ENCODE measurements at places on chromosomes 1 and 21.

- DNase-seq, result no peak
Measured at GRCh38 chr1:41355761-41356160, 5.5 kb upstream of the FOXO6 start.

DNA sequence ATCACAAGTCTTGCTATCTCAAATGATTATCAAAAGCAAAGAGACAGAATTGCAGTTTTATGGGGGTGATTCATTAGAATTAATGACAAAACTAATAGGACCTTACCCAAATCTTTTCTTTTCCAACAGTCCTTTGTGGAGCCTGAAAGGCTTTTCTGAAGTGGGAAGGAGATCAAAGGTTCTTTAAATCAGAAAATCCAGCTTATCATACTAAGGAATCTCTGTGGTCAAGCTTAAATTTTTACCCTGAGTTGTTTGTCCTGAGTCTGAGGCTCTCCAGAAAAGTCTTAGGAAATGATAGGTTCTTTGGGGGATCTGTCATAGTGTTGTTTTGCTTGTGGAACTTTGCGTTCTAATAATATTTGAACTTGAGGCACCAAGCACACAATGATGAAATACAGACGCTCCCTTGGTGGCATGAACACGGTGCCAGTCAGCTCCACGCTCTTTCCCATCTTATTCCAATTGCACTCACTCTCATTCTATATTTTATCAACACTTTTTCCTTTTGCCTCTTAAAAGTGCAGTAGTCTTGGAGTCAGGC, 38.0 kb upstream of the COL24A1 start:
- peak; percentile 29 for DNase-seq

- DNase-seq, result no peak
Measured at GRCh38 chr21:19508844-19509243, 1105.3 kb upstream of the TMPRSS15 start.

DNA sequence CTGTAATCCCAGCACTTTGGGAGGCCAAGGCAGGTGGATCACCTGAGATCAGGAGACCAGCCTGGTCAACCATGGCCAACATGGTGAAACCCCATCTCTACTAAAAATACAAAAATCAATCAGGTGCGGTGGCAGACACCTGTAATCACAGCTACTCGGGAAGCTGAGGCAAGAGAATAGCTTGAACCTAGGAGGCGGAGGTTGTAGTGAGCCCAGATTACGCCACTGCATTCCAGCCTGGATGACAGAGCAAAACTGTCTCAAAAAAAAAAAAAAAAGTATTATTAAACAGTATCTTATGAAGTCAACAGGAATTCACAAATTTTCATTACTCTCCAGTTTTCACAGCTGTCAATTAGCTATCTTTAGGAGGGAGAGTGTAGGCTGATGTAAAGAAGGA, 3.8 kb downstream of the ACBD6 start:
- DNase-seq, result no peak

DNA sequence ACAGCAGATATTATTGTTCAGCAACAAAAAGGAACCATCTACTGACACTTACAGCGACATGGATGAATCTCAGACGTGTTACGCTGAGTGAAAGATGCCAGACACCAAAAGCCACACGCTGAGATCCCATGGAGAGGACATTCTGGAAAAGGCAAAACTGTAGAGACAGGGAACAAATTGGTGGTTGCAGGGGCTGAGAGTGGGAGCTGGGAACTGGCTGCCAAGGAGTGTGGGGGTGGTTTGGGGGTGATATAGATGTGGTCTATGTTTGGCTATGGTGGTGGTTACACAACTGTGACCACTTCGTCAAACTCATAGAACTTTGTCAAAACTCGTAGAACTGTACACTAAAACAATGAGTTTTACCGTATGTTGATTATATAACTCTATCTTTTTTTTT, 57.7 kb downstream of the RIPK4 start:
- DNase-seq, result no peak

GRCh38 chr1:61081686-61082310, 563 bp upstream of the NFIA start:
- peak; percentile 56 for DNase-seq

GRCh38 chr1:4634793-4635406, 19.5 kb upstream of the AJAP1 start:
- no peak for DNase-seq

DNA sequence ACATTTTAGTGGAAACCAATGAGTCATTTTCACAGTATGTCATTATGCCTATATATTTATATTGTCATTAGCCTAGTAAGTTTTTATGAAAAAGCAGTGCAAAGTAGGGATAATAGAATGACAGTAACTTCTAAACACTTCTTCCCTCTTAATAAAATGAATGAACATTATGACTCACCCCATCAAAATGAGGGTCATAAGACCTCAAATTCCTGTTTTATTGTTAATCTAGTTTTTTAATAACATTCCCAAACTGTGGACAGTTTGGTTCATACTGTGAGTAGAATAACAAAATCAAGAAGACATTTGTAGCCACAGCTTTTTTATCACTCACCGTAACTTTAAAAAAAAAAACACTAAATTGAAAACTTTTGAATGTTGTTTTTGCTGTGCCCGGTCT, 160.5 kb downstream of the LRRC40 start:
- no peak for DNase-seq

DNA sequence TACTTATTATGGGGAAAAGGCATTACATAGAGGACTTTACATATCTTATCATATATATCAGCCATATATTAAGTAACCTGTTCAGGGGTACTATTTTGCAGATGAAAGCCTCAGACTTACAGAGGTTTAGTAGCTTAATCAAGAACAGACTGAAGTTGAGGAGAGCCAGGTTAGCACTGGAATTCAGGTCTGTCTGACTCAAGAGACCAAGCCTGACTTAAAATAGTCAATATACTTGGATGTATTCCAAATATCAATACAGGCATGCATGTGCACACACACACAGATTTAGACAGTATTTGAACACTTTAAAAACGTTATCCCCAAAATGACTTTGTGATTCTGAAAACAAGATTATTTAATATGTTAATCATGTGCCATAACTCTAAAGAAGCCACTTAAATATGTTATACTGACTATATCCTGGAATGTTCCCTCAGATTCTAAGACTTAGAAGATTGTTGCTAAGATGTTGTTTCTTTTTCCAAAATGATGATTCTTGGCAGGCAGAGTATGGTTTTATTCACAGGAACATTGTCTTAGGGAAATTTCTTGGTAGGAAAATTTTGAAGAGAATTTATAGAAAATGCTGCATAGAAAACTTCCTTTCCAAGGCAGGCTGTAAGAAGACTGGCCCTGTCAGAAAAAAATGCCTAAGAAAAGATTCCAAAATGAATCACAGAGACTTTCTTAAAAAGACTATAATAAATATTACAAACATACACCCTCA, 61.6 kb downstream of the ADAMTS1 start:
- DNase-seq, result no peak

DNA sequence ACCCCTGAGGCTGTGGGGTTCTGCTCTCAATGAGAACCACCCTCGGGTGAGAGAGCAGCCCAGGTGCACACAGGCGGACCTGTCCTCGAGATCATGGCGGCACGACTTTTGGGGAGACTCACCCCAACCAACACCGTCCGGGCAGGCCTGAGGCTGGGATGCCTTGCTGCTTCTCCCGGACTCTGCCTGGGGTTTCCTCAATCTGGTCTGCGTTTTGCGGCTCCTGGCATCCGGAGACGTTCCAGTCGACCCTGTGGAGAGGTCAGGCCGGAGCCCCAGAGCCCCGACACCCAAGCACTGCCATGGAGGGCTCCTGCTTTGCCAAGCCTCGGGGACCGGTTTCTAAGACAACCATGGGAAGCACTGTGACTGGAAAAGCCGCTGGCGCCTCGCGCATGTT, 3879.7 kb downstream of the SRGAP2C start:
- DNase-seq, result no peak

- DNase-seq, result no peak
Measured at GRCh38 chr21:45129189-45129923, 55.0 kb downstream of the ADARB1 start.

DNA sequence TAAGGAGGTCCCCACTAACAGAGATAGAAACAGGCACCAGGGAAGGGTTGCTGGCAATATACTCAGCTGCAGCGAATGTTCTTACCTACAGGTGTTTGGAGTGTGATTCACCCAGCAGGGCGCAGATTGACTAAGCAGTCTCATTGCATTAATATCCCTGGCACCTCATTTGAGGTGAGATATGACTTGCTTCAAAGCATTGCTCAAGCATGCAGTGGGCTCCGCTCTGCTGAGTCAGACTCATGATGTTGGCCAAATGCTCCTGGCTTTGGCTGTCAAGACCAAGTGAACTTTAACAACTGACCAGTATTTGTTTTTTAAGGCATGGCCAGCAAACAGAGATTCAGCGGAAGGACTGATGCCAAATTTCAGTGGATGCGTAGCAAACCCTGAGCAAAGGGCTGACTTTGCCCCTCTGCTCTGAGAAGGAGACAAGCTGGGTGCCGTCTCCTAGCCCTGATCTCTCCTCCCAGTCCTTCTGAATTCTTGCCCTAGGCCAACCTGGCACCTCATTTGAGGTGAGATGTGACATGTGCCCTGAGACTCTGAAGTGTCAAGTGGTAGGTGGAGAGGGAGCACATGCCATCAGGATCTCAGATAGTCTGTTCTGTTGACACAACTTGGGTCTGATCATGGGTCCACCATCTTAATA, 187.1 kb upstream of the COA6 start:
- no peak for DNase-seq

DNA sequence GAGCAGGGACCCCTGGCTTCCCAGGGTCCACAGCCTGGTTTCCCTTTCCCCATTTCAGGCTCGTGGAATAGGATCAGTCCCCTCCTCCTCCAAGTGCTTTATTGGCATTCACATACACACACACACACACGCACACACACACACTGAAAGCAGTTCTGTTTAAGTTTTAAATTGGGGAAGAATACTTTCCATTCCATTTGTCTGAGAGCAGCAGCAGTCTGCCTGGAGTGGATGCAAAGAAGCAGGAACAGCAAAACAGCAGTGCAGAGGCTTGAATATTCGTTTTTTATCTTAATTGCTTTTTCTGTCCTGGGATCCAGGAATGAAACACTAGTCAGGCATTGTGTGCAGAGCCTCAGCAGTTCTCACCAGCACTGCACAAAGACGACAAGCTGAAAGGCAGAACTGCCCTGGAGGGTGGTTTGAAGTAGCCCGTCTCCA, 7.1 kb downstream of the CYB561D1 start:
- DNase-seq, result no peak

GRCh38 chr1:94383966-94384408, 34.2 kb upstream of the ABCD3 start:
- DNase-seq, result peak; percentile 94

DNA sequence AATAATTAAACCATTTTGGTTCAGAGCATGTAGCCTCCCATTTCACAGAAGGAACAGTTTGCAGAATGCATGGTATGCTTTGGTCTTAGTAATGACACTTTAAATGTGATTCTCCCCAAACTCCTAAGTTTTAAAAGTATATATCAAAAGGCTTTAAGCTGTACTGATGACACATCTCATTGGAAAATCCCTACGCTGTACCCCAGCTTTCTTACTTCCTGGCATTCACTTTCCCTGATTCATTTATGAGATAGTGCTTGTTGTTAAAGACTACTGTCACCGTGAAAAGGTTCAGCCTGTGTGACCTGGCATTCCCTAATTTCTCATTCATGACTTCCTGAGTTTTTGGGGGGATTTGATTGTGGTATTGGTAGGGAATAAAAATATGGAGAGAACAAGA, 53.4 kb downstream of the MPZL1 start:
- no peak for DNase-seq

DNA sequence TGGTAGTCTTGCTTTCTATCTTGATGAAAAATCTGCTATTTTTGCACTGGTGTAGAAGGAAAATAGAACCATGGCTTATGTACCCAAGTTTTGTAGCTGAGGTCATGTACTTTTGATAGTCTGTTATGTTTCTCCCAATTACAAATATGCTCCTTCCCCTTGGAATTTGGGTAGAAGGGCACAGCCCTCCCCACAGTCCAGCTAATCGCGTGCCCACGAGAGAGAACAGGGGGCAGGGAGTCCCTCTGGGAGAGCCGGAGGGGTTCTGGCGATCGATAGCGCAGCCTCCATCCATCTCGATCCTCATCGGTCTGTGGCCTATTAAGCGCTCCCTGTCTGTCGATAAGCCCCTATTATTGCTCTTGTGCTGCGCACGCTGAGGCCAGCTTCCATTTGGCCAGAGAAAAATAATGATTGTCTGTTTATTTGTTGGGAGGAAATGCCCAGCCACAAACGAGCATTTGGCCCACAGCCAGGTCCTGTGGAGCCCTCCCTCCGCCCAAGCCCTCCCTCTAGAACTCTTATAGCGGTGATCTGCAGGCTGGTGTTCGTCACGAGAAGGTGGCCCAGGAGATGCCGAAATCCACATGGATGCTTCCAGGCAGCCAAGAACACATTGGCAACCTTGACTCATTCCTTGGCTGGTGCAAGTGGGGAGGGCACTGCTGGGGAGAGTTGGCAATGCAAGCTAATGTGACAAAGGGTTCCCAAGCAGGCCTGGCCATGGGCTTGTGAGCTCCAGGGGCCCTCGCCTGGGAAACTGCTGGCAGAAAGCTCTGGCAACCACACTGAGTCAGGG, 134.7 kb upstream of the TNR start:
- DNase-seq, result no peak

DNA sequence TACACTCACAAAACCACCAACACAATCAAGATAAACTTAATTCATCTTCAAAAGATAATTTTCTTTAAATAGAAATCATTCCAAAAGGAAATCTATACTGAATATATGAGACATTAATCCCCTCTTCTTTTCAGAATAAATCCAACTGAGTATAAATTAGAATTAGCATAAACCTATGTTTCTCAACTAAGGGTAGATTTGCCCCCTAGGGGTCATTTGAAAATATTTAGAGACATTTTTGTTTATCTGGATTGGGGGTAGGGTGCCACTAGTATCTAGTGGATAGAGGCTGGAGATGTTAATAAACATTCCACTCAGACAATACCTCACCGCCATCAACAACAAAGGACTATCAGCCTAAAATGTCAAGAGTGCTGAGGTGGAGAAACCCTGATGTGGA, 6.5 kb upstream of the TNFSF4 start:
- DNase-seq, result no peak

GRCh38 chr1:18572022-18572880, 58.4 kb upstream of the PAX7 start:
- DNase-seq, result no peak
